ENCODE measurements at places on chromosomes 13 and 19.

DNA sequence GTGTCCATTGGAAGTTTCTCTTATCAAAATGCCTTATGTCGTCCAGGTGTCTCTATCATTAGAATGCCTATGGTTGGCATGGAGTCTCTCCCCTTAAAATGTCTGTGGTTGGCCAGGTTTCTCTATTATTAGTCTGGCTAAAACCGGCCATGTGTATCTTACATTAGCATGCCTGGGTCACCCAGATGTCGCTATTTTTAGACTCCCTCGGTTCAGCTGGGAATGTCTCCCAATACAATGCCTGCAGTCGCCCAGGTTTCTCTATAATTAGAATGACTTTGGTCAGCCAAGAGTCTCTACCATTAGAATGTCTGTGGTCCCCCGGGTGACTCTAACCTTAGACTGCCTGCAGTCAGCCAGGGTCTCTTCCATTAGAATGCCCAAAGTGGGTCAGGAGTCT is 1536.1 kb downstream of the UQCRFS1 start:
- no peak for DNase-seq

GRCh38 chr13:106499113-106499512 is 36.3 kb downstream of the EFNB2 start:
- no peak for DNase-seq

GRCh38 chr13:53266757-53267156 is 238.1 kb downstream of the OLFM4 start:
- no peak for DNase-seq

DNA sequence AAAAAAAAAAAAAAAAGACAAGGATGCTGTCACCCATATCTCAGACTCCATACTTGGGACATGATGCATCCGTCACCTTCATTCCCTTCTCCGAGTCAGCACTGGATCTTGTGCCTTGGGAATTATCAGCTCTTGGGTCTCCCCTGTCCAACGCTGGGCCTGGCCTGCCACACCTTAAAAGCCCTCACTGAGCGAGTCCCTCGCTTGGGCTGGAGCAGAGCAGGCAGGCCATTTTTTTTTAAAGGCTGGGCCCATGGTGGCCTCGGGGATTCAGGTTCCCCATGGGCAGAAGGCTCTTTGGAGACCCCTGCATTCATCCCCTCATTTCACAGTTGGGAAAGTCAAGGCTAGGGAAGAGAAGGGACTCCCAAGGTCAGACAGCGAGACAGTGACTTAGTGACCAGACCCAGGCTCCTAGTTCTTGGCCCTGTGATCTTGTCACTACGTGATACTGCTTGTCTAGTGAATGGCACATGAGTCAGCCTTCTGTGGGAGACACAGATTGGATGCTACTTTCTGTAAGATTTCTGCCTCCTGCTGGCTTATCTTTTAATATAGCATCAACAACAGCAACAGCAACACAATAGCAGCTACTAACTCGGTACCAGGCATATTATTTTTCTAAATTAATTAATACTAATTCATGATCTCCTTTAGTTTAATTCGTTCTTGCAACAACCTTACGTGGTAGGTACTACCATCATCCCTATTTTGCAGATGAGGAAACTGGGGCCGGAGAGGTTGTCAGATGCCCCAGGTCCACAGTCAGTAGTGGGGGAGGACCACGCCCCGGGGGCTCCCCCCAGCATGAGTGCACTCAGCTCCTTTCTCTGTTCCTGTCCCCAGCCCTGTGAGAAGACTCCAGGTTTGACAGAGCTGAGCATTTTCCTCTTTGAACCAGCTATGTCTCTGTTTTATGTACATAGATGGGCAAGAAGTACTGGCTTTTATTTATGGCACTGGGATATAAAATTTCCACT is 27.4 kb upstream of the ZNF536 start:
- no peak for DNase-seq

- no peak for DNase-seq
Observed at GRCh38 chr13:57996717-57997116, 365.2 kb downstream of the PCDH17 start.

DNA sequence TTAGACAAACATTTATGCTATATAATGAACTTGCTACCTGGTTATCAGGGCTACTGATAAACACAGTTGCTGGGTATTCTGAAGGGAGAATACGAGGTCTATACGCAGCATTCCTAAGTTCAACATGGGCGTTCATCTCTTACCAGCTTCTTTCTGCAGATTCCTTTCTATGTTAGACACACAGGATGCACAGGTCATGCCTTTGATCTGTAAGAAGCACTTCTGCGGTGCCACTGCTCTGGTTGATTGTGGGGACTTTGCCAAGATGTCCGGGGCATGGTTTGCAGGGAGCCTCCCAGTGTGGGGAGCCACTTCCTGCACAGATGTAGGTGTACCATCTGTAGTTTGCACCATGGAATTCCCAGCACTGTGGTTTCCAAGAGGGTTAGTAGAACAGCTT is 40.9 kb downstream of the ATP7B start:
- no peak for DNase-seq

GRCh38 chr13:94053986-94054593 is 425.4 kb downstream of the DCT start:
- no peak for DNase-seq

GRCh38 chr19:13022111-13022858 is 27.0 kb downstream of the NFIX start:
- no peak for DNase-seq

DNA sequence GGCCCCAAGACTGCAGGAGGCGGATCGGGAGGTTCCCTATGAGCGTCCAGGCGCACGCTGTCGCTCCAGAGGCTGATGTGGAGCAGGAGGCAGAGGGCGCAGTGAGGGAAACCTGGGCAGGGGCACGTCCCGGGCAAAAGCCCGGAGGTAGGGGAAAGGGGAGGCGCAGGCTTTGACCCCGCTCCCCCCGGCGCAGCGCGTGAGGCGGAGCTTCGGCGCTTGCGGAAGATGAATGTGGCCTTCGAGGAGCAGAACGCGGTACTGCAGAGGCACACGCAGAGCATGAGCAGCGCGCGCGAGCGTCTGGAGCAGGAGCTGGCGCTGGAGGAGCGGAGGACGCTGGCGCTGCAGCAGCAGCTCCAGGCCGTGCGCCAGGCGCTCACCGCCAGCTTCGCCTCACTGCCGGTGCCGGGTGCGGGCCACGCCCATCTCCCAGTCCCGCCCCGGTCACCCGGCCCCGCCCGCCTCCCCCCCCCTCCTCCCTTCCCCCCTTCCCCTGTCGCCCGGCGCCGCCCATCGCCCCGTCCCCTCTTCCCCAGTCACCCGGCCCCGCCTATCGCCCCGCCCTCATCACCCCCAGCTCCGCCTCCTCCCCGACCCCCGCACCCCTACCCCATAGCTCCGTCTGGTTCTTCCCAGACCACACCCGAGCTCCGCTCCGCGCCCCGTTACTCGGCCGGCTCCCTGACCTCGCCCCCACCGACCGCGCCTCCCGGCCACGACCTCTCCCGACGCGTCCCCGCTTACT is 4.1 kb downstream of the HMG20B start:
- no peak for DNase-seq

DNA sequence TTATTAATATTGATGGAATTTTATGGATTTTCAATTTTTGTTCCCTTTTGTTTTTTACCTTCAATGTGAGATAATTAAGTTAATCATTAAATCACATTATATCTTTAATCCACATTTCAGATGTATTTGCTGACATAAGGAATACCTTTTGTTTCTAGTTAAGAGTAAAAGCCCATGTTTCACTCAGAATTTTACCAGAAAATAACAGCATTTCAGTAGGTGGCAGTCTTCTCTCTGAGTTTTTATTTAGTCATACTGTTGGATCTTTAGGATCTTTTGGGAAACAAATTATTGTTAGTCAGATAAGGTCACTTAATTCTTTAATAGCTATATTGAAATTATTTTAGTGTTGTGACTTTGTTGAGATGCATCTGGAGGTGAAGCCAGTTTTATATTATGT is 67.9 kb downstream of the NDFIP2 start:
- DNase-seq = peak; percentile 0

DNA sequence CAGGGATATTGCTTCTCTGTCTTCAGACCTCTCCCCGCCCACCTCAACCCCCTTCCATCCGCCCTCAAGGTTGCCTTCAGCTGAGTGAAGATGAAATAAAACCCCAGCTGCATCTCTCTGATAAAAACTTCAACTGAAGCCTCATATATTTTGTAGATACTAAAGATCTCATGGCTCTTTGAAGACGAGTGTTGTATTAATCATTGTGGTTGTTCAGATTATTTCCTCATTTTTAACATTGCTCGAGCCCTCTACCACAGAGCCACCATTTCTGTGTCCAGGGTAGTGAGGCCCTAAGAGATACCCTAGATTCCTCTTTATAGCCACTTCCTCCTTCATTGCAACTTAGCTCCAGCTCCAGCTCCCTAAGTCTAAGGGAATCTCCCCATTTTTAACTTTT is 312.8 kb upstream of the ZNF507 start:
- DNase-seq = no peak

DNA sequence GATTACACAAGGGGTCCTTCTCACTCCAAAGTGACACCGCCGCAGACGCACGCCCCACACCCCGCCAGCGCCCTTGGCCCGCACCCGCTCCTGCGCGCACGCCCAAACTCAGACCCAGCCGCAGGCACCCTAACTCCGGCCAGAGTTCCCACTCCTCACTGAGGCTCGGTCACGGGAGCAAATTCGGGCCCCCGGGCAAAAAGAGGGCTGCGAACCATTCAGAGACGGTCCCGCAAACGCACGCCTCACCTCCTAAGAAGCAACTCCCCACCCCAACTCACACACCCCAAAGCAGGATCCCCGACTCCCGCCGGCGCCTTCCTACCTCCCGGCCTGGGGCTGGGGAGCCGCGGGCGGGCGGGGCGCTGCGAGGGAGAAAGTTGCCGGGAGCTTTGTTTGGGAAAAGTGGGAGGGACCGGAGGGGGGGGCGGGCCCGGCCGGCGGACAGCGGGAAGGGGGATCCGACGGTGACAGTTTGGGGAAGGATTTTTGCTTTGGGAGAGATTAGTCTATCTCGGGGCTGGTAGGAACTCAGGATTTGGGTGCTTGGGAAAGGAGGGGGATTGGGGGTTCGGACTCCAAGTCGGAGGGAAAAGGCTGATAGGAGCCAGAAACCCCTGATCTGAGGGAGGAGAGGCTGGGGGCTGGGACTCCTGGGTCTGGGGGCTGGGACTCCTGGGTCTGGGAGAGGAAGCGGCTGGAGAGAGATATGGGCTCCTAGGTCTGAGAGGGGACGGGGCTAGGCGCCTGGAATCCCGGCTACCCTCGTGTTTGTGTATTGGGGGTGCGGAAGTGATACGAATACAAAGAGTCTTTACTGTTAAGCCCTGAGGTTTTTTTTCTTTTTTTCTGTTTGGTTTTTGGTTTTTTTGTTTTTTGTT is at the start of gene TEAD2:
Gene TEAD2, minus strand, starts transcription at position 369 of the 881 bp plus-strand sequence. CDS start 2,341 bp downstream, outside the sequence.
- no peak for DNase-seq

DNA sequence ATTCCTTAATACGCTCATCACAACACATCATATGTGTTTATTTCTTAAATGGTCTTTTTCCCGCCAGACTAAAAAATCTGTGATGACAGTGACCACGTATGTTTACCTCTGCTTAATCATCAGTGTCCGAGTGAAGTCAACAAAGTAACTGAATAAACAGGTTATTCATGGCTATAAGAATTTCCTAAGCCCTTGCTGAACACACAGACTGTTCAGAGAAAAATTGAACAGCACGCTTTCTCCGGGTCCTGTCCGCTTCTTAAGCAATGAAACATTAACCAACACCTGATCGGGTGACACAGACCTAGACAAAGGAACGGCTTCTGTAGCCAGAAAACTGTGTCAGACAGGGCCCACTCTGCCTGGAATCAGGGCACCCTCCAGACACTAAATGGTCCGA is 14.3 kb downstream of the SAFB2 start:
- no peak for DNase-seq

DNA sequence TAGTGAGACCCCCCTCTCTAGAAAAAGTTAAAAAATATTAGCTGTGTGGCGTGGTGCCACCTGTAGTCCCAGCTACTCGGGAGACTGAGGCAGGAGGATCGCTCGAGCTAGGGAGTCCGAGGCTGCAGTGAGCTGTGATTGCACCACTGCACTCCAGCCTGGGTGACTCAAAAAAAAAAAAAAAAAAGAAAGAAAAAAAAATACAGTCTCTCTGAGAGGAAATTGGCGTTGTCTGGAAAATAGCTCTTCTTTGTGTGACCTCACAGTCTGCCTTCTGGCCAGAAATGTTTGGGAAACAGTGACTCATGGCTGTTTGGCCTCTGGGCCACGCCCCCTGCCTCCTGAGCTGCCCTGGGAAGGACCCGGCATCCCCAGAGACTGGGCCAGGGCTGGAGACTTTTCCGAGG is 10.7 kb downstream of the MARCHF2 start:
- DNase-seq = no peak

DNA sequence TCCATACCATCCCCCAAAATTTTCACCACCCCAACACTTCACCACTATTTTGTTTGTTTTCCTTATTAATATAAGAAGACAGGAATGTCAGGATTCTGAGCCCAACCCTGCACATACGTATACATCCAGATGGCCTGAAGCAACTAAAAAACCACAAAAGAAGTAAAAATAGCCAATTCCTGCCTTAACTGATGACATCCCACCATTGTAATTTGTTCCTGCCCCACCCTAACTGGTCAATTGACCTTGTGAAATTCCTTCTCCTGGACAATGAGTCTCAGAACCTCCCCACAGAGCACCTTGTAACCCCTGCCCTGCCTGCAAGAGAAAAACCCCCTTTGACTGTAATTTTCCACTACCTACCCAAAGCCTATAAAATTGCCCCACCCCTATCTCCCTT is 132.5 kb downstream of the ZNF675 start:
- DNase-seq = no peak

DNA sequence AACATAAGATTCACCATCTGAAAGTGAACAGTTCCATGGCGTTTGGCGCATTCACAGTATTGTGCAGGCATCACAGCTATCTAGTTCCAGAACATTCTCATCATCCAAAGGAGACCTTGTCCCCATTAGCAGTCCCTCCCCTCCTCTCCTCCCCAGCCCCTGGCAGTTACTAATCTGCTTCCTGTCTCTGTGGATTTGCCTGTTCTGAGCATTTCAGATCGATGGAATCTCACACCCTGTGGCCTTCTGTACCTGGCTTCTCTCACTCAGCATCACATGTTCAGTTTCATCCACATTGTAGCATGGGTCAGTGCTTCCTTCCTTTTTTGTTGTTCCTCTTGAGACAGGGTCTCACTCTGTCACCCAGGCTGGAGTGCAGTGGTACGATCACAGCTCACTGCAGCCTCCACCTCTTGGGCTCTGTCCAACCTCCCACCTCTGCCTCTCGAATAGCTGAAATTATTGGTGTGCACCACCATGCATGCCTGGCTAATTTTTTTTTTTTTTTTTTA is 34.6 kb downstream of the CRTC1 start:
- no peak for DNase-seq

GRCh38 chr19:11098861-11099260 is 9.6 kb downstream of the LDLR start:
- no peak for DNase-seq

- DNase-seq = no peak
Observed at GRCh38 chr13:43113603-43114002, 90.2 kb downstream of the DNAJC15 start.

DNA sequence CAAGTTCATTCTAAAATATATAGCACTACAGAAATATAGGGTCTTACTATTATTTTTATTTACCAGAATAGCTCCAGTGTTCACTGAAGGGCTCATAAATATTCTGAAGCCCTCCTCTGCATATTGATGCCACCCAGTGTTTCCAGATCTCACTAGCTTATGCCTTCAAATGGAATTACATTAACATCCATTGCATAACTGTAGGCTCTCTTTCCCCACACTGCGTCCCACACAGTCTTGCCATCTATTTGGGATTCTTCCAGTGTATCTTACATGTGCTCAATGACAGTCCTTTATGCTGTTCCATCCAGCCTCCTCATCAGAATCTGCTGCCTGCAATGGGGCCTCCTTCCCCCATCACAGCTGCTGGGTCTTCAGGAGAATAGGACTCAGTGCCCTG is 137.2 kb downstream of the CYSLTR2 start:
- no peak for DNase-seq

Measured in NCI-H2227 treated with DMSO at 0.1 percent for 48 hours (cell line).